GM20000 (cell line): ENCODE measurements at places on chromosomes 6 and 20.
A peak's percentile ranks its signal among the peaks of the same experiment; 100 is the strongest.

DNA sequence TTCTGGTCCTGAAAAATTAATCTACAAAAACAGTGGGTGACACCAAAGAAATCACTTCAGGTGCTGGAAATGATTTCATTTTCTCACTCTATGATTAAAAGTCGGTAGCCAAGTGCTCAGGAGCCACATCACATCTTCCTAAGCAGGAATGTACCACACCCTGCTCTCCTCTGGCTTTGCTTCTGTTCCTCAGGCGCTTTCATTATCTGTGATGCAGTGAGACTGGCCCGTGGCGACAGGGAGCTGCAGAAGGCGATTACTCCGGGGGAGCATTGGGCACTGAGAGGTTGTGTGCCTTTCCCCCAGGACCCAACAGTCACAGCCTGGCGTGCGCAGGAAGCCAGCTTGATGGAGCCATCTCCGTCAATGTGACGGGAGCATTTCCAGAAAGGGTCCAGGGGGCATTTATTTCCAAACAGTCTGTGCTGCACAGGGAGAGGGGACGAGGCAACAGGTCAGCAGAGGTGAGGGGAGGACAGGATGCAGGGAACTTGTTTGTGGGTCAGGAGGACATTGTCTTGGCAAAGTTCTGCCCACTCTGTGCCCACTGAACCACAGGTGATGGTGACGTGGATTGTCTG is 5.6 kb upstream of the ZNF831 start:
- no peak for DNase-seq

DNA sequence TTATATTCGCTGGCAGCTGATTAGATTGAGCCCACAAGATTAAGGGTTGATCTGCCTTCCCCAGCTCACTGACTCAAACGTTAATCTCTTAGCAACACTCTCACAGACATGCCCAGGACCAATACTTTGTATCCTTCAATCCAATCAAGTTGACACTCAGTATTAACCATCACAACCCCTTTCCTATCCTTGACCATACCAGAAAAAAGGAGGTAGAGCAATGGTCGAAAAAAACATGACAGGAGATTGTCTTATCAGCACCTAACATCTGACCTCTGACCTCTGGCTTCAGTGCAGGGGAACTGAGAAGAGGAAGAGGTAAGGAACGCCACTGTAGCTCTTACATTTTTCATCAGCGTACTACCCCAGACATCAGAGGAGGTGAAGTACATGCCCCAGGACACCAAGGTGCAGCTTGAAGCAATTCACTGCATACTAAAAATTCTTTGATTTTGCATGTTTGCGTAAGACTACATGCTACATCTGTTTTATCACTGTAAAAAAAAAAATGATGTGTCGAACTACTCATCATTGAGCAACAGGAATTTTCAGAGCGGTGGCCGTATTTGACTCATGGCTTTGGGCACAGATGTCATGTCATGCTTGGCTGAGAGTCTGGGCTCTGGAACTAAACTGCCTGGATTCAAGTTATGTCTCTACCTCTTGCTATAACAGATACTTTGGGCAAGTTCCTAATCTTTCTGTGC is 188.0 kb upstream of the TAB2 start:
- DNase-seq = no peak

DNA sequence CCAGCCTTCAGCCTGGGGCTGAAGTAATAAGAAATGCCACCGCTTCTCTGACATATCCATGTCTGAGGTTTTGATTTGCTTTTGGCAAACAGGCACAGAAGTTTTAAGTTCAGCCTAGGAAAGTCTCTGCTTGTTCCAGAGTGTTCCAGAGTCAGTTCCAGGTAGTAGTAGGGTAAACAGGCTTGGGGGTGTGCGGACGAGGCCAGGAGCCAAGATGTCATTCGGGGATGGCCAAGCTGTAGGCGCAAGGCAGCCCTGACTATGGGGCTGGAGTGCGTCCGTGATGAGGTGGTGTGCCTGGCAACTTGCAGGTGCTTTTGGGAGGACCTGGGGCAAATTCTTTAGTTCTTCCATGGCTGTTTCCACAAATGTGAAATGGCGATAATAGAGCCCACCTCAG is 60.3 kb downstream of the IRF4 start:
- DNase-seq = no peak

DNA sequence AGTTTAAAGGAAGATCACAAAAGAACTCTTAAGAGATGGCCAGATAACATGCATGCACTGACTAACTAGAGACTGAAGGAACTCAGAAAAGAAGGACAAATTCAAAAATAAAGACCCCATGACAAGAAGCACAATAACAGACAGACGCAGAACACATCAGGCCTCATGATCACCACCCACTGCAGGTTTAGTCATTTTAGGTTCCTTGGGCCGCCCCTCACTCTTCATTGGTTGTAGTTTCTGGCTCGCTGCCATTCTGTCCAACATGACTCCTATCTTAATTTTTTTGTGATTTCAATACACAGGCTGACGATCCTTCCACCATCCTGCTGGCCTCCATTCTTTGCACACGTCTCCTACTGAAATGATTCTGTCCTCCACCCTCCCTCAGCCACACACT is 21.6 kb downstream of the STX7 start:
- no peak for DNase-seq

- DNase-seq = peak; percentile 12
Measured at GRCh38 chr6:104325341-104326172, 534.2 kb downstream of the HACE1 start.

- no peak for DNase-seq
Measured at GRCh38 chr20:42740226-42740870, 449.4 kb downstream of the PTPRT start.

DNA sequence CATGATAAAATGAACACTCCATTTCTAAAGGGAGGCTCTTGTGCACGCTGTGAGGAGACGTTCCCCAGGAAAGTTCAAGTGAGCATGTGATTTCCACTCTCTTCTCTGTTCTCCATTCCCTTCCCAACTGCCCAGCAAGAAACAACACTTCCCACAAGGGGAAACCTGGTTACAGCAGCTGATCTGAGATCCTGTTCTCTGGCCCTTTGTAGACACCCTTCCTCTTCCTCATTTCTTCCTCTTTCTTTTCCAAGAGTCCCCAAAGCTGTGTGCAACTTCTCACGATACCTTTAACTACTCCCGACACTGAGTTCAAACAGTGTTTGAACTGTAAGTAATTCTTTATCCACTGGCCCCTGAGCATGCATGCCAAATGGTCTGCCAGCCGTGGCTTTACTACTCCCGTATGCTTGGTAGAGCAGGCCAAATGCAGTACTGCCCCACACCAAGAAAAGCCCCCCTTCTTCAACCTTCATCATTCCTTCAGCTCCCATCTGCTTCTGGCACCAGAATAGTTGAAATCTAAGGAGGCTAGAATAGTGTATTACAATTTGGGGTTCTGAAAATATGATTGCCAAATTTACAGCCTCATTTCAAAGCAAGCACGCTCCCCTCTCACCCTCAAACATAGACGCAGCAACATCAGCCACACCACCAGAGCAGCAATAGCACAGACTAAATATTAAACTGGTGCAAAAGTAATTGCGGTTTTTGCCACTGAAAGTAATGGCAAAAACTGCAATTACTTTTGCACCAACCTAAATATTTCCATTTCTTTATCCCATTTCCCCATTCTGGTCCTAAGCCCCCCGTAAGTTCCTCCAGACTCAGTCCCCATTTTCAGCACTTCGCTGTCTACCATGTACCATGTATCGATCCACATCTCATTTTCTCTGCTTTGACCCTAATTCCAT is 4.3 kb downstream of the HLA-DMB start:
- no peak for DNase-seq

GRCh38 chr6:153125032-153125431 is 6.0 kb downstream of the RGS17 start:
- no peak for DNase-seq

- DNase-seq = no peak
Measured at GRCh38 chr6:14165091-14165490, 47.5 kb downstream of the CD83 start.

DNA sequence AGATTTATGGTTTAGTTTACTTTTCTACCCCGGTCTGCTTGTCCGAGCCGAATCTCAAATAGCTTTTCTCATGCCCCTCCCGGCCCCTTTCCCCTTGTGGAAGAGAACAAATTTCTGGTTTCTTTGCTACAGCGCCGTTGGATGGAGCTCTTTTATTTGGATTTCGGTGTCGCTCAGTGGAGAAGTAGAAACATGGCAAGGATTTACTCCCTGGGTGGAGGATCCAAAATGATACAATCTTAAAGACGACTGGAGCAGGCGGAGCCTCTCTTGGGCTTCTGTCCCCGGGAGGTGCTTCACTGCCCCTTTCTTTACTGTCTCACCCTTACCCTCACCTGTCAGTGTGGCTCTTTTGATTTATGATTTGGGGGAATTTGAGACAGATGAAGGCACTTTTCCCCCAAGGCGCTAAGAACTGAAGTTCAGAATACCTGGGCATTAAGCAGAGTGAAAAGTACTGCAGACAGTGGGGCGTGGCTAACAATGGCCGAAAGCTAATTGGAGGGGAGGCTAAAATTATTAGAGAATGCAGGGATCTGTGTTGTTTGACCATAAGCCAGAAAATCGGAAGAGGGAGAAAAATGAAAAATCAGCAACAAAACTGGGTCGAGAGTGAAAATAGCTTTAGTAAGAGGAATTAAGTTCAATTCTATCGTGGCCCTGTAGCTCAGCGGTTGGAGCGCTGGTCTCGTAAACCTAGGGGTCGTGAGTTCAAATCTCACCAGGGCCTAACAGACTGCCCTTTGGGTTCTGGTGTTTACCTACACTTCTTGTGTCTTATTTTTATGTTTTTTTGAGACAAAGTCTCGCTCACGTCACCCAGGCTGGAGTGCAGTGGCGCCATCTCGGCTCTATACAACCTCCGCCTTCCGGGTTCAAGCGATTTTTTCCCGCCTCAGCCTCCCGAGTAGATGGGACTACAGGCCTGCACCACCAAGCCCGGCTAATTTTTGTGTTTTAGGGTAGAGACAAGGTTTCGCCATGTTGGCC is 145.1 kb upstream of the ZNF184 start:
- no peak for DNase-seq

- no peak for DNase-seq
Measured at GRCh38 chr6:111861431-111861885, 11.8 kb downstream of the FYN start.

DNA sequence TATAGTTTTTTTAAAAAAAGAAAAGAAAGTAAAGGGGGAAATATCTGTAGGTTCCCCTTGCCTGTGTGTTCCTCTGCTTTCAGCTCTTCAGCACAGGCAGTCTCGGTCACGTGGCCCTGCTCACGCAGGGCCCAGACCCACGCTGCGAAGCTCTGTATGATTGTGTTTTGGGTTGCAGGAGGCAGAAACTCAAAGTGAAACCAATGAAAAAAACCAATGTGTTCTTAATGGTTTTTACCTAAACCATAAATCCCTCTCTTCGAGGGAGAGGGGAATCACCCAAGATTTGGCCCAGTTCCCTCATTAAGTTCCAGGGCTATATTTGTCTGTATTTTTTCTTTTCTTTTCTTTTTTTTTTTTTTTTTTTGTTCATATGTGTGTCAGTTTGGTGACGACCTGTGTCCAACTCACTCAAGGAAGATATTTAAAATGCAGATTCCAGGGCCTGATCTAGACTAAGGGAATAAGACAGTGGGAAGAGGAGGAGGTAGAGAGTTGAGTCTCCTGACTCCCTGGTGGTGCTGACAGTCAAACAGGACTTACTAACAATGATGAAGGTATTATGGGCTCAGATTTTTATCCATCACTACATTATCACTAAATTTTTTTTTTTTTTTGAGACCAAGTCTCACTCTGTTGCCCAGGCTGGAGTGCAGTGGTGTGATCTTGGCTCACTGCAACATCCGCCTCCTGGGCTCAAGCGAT is 33.8 kb upstream of the RREB1 start:
- DNase-seq = peak; percentile 87

GRCh38 chr6:25219917-25220278 is 59.3 kb upstream of the CARMIL1 start:
- no peak for DNase-seq

DNA sequence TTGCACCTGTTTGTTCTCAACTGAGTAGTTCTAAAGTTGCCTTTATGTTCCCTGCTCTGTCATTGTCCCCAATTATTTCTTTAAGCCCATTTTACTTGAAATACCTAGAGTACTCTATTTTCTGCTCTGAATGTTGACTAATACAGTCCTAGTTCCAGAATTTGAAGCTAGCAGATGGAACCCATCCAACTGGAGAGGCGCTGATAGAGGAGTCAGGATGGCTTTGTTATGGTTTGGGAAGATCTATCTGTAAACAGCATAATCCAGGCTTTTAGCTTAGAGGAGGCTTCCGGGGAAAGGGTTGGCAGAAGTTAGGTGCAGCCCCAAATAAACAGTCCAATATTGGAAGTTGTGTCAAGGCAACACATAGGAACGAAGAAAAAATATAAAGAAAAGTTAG is 927.7 kb downstream of the TFAP2A start:
- no peak for DNase-seq

- DNase-seq = no peak
Measured at GRCh38 chr20:38260378-38261053, at the start of gene KIAA1755. KIAA1755 (minus strand) TSS chr20:38260735; CDS start chr20:38260500, 235 bp downstream.

GRCh38 chr6:107547451-107547840 is 57.5 kb downstream of the SOBP start:
- DNase-seq = no peak

DNA sequence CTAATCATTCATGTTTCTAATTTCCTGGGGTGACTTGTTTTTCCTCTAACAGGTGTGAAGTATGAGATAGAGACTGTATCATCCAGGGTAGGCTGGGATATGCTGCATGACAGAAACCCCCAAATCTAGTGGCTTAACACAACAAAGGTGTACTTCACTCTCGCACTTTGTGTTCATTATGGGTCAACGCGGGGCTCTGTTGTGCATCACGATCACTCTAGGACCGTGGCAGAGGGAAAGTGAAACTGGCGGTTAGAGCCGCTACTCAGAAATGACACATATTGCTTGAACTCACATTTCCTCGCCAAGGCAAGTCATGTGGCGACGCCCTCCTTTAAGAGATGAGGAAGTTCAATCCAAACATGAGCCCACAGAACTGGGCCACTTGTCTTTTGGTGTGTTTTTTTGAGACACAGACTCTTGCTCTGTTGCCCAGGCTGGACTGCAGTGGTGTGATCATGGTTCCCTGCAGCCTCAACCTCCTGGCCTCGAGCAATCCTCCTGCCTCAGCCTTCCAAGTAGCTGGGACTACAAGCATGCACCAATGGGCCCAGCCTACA is 41.3 kb downstream of the PCNA start:
- peak; percentile 84 for DNase-seq
